Stimulated activated naive CD8-positive, alpha-beta T cell treated with anti-CD3 and anti-CD28 coated beads, Interleukin-15, Interleukin-2, amounts not matched to agents 100 U/mL and 50 U/mL, for 24 hours (primary cell): ENCODE measurements at places on chromosomes 7 and 10.
A peak's percentile ranks its signal among the peaks of the same experiment; 100 is the strongest.

DNA sequence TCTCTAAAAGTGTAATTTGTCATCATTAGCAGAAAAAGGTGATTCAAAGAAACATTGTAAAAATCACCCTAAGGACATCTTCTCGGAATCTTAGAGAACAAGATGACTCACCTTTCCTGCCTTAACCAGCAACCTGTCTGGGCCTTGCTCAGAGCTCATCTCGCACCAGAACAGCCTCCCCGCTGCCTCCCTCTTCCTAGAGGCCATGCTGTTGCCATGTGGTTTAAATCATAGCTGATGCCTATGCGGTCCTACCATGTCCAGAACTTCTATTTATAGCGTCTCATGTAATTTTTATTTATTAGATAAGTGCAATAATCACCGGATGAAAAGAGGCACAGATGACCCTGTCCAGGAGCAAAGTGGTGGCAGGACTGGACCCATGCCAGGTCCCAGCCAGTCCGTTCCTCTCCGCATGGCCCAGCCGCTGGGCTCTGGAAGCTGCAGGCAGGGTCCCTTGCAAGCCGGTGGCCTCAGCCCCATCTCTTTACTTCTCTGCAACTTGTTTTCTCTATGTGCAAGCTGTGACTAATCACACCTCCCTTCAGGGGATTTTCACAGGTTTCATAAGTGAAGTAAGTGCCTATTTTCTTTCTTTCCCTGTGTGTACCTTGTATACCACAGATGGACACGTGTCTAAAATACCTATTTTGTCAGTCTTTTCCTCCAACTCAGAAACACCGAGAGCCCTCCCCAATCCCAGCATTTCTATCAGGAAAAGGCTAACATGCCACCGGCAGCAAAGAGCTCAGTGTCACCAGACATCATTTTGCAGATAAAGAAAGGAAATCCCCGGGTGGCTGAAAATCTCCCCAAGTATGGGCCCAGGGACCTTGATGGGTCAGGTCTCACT, 27.1 kb downstream of the KLF6 start:
- peak; percentile 69 for DNase-seq

GRCh38 chr7:51303142-51303525, 13.5 kb downstream of the COBL start:
- no peak for DNase-seq

- DNase-seq, result no peak
Observed at GRCh38 chr7:138556771-138557484, 96.9 kb downstream of the TRIM24 start.

DNA sequence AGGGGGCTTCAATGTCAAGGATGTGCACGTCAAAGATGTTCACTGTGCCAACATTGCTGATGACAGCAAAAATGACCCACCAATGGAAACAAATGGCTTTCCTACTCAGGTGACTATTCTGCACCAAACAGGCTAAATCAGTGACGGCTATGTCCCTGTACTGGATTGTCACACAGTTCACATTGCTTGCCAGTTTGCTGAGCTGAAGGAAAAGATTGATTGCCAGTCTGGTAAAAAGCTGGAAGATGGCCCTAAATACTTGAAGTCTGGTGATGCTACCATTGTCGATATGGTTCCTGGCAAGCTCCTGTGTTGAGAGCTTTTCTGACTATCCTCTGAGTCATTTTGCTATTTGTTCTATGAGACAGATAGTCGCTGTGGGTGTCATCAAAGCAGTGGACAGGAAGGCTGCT, 202.2 kb upstream of the ETV1 start:
- no peak for DNase-seq

GRCh38 chr10:70512149-70512639, 33.6 kb downstream of the PALD1 start:
- DNase-seq, result no peak

DNA sequence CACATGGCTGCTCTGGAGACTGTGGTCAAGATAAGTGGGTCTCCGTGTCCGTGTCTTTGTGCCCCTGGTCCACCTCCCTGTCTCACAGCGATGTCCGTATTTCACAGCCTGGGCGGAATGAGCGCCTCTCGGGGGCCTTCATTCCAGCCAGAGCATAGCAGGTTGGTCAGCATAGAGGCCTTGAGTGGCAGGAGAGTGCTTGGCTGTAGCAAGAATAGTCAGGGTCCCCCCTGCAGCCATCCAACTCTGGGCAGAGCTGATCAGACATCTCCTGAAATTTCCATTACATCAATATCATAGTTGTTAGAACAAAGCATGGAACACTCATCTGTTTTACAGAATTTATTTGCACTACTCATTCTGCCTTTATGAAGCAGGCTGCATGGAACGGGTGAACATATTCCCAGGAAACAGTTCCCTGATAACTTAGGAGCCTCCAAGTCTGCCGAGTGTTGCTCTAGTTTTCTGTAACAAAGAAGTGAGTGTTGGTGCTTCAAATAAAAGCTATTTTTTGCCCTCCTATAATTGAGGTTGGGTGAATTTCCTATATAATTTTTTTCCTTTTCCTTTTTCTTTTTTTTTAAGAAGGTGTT, 255.3 kb downstream of the INHBA start:
- DNase-seq, result no peak

GRCh38 chr10:98469001-98469931, 22.5 kb upstream of the HPS1 start:
- no peak for DNase-seq

DNA sequence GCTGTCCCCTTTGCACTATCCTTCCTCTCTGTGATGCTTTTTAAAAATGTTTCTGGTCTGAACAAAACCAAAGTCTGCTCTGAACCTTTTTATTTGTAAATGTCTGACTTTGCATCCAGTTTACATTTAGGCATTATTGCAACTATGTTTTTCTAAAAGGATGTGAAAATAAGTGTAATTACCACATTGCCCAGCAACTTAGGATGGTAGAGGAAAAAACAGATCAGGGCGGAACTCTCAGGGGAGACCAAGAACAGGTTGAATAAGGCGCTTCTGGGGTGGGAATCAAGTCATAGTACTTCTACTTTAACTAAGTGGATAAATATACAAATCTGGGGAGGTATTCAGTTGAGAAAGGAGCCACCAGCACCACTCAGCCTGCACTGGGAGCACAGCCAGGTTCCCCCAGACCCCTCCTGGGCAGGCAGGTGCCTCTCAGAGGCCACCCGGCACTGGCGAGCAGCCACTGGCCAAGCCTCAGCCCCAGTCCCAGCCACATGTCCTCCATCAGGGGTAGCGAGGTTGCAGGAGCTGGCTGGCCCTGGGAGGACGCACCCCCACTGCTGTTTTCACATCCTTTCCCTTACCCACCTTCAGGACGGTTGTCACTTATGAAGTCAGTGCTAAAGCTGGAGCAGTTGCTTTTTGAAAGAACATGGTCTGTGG, 11.4 kb upstream of the CSGALNACT2 start:
- peak; percentile 3 for DNase-seq

DNA sequence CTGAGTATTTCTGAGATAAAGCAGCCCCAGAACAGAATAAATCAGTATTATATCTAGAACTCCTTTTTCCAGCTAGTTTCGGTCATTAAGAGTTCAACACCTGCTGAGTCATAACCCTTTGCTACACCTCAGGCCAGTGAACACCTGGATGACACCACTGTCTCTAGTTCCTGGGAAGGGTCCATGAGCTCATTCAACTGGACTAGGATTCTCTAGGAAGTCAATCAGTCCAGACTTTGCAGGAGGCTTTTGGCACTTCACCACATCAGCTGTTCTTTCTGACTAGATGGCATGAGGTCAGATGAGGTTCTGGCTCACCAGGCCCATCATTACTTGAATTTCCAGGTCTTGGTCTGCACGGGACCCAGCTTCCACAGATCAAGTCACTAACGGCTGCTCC, 11.7 kb downstream of the SLC39A12 start:
- no peak for DNase-seq
